ENCODE measurements at places on chromosomes 1 and 21.

- no peak for DNase-seq
These were observed 2.1 kb upstream of the LEMD1 start for GRCh38 chr1:205423814-205424399.

DNA sequence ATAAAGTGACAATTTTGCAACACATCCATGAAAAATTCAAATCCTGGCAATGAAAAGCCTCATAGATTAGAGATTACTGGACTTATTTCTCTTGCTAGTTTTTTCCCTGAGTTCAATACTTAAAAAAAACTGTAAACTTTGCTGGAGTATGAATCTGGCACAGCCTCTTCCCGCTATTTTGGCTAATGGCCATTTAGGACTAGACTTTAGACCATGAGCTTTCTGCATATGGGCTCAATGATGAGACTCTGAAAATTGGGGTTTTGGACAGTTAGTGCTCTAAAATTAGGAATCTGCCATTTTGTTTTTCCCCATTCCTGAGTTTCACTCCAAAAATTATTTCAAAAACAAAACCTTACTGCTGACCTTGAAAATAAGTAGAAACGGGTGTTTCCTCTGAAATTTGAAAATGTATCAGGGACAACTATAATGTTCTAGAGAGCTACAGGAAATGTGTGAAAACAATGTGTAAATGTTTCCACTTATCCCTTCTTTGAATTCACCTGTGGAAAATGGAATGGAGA is 137.5 kb downstream of the HMCN1 start:
- DNase-seq, result no peak

DNA sequence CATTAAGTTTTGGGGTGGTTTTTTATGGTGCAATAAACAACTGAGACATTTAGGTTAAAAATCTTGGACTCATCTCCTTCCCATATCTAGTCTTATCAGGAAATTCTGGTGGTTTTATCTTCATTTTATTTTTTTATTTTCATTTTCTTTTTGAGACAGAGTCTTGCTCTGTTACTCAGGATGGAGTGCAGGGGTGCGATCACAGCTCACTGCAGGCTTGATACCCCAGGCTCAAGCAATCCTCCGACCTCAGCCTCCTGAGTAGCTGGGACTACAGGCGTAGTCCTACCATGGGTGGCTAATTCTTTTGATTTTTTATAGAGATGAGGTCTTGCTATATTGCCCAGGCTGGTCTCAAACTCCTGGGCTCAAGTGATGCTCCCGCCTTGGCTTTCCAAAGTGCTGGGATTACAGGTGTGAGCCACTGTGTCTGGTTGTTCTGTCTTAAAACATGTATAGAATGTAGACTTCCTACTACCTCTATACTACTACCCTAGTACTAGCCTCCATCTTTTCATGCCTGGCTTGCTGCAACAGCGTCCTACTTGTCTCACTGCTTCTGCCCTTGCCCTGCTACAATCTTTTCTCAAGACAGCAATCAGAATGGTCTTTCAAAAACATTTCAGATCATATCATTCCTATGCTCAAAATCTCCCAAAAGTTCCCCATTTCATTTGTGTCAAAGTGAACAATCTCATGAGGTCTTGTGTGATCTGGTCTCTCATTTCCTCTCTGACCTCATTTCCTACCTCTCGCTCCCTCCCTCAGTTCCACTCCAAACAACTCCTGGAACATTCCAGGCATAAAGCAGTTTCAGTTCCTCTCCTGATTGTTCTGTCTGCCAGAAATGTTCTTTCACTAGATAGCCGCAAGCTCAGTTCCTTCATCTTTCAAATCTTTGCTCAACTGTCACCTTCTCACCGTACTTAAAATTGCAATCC is 5.9 kb upstream of the FCGR2A start:
- no peak for DNase-seq

- DNase-seq, result no peak
These were observed 4.1 kb upstream of the AGTRAP start for GRCh38 chr1:11731691-11732283.

DNA sequence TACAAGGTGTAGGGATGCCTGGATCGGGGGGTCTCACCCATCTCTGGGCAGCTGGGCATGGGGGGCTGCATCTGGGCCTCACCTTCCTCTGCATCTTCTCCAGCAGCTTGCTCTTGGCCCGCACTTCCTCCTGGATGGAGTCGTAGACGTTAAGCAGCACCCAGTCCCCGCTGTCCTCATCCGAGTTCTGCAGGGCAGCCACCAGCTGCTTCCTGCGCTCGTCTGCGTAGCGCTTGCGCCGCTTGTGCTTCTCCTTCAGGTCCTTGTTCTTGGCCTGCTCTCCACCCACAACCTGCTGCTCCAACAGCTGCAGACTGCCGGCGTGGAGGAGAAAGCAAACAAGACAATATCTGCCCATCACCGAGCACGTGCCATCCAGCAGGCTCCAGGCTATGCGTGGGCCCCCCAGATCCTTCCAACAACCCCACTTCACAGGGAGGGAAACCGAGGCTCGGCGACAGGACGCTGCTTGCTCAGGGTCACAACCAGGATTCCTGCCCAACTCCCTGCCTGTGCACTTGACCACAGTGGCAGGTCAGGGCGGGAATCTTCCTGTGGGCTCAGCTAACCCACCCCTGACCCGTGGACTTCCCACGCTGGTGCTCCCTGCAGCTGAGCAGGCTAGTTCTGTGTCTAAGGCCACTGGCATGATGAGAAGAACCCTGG is 21.5 kb upstream of the DDOST start:
- DNase-seq, result no peak

DNA sequence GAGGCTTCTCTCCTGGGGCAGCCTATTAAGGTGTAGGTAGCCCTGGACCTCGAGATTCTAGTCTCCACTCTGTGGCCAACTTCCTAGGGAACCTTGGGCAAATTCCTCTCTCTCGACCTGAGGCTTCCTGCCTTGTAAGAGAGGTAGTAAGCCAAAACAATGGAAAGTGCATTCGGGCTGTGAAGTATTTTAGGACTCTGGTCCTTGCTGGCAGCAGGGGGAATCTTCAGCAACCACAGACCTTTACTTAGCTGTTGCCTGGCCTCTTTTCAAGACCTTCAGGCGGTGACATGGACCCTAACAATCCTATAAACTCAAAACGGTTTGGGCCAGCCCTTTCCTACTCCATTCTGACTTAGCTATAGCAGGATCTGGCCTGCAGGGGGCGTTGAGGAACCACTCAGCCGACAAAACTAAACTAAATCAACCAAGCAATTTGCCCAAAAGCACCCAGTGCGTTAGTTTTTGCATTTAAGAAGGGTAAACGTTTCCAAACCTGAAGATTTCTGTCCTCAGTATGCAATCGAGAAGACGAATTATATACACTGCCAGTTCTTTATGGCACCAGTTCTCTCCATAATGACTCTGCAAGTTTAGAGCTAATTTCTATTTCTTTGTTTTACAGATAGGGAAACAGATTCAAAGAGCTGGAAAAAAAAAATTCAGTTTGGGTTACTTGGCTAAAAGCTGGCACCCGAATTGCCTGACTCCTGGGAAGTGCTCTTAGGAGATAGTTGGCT is 10.9 kb upstream of the SESN2 start:
- DNase-seq, result peak; percentile 64

DNA sequence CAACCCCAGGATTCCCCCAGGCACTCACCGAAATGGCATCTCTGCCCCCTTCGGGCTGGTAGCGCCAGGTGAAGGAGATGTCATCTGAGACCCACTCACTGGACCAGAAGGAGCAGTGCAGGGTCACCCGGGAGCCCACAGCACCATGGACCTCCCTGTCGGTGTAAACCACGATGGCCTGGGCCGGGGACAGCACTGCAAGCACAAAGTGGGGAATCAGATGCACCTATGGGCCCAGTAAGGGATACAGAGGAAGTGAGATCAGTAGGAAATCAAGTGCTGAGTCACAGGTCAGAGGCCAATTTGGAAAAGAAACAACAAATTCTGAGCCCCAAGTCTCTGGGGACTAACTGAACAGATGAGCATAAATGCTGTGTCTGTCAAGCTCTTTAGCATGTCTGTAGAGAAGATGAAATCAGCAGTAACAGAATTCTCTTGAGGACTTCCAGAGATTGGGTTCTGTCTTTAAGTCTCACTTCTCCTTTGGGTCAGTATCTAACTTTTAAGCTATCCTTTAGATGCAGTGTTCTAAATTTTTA is 2.5 kb downstream of the MPZ start:
- DNase-seq, result no peak

DNA sequence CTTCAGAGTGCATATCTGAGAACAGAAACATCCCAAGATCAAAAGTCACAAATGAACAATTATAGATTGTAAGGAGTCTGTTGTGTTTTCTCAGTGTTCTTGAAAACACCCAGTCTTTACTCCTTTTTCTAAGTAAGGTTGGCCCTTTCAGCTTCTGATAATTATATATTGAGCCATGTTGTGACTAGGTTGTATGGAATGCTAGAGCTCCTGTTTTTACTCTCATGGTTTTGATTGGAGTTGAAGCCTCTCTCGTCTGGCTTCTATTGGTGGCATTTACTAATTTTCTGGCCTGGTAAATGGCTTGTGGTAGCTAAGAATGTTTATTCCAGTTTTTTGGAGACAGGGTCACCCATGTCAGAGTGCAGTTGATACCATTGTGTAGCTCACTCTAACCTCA is 84.7 kb downstream of the NDUFS5 start:
- DNase-seq, result no peak

DNA sequence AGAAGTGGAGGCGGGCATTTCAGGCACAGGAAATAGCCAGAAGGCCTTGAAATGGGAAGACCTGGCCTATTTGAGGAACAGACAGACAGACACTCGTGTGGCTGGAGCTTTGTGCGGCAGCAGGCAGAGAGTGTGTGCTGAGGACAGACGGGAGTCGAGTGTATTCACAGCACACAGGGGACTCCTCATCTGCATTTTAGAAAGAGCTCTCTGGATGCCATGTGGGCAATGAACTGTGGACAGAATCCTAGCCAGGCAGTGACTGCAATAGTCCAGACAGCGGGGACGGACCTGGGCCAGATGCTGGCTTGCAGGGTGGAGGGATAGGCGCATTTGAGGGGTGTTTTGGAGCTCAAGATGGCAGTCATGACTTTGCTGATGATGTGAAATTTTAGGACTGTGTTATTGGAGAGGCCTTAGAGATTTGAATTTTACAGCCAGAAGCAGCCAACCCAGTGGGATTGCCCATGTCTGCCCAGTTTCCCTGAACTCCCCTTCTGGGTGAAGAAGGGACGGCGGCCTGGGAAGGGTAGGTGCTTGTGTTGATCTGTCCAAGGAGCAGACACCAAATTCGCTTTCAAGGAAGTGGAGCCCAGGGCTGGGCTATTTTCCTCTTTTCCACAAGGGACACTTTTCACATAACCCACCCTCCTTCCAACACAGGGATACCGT is 43.7 kb downstream of the CHAF1B start:
- no peak for DNase-seq

DNA sequence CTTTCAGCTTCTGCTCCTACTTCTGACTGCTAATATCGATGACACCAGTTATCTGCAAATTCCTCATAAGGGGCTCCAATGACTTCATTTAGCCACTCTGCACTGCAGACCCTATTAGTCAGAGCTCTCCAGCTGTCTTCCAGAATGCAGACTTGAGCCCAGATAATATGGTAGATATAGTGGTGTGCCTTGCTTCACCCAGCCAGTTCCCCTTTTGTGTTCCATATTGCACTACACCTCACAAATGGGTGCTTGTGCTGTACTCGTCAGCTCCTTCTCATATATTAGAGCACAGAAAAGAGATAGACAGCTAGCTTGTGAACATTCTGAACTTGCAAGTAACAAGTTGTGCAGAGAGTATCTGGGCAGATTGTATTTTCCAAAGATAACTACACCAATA is 23.7 kb upstream of the COG2 start:
- DNase-seq, result no peak

DNA sequence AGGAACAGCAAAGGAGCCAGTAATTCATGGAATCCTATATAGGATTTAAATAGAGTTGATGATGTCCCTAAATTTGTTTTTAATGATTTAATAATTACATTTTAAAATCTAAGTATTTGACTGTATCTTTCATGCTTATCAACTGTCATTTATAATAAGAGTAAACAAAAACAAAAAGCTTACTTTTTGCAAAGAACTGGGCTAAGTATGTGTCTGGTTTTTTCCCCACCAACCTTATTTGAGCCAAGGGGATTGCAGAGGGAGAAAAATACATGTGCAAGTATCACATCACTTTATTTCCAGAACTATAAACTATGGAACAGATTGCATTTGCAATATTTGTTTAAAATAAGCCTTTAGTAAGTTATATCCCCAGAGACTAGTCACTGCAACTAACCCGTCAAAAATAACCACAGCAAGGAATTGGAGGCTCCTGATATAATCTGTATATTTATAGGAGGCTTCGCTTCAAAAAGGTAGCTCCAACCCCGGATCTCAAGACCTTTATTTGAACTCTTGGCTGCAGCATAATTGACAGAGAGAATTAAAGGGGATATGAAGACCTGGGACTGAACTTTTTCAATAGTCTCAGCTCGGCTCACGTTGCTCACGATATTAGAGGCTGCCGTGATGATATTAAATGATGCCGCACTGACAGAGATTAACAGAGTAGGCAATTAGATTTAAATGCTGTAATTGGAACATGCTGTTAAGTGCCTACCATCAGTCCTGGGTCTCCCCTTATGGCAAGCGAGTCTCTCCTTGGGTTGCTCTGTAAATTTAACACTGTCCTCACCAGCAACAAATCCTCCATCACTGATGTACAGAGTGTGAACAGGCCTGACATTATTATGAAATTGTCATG is 329.1 kb upstream of the NFIA start:
- no peak for DNase-seq

DNA sequence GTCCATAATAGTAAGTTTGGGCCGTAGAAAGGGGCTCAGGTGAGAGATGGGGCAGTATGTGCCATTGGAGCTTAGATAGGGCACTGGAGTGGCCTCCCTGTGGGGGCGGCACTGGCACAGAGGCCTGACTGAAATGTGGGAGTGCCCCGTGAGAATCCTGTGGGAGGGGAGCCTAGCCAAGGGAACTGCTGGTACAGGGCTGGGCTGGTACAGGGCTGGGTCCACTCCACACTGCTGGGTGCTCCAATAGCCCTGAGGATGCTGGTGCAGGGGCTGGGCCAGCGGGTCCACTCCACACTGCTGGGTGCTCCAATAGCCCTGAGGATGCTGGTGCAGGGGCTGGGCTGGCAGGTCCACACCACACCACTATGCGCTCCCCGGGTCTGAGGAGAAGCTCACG is 44.8 kb upstream of the PWP2 start:
- no peak for DNase-seq

DNA sequence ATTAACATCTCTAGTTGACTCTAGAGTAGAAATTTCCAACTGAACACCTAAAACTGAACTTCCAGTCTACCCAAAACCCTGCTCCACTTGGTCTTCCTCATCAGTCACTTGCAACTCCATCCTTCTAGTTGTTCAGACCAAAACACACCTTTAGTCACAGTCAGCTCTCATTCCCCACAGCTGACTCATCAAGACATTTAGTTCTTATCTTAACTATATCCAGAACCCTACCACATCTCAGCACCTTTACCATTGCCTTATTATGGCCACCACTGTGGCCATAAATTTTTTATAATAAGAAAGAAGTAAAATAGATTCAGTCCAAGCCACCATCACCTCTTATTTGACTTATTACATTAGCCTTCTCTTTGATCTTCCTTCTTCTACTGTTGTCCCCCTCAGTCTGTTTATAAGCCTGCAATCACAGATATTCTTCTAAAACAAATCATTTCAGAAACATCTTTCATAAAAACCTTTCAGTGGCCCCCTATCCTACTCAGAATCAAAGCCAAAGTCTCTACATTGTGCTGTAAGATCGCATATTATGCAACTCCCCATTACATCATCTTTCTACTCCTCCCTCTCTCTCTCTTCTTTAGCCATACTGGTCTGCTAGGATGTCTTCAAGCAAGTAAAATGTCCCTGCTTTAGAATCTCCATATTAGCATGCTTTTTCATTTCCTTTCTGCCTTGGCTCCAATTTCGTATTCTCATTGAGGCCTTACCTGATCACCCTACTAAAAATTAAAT is 275.9 kb downstream of the LRRC40 start:
- DNase-seq, result no peak

GRCh38 chr21:25425156-25425555 is 182.1 kb downstream of the MRPL39 start:
- DNase-seq, result no peak
